ENCODE measurements at places on chromosomes 1 and 21.
A peak's percentile ranks its signal among the peaks of the same experiment; 100 is the strongest.

GRCh38 chr1:40838980-40839942 lies 22.9 kb downstream of the CITED4 start:
- no peak for DNase-seq

- DNase-seq, result no peak
These were observed 35.4 kb downstream of the RSPH1 start for GRCh38 chr21:42460391-42461184.

- no peak for DNase-seq
These were observed 224.8 kb upstream of the KCNK2 start for GRCh38 chr1:214857716-214858115.

GRCh38 chr1:36565576-36566501 lies 83.1 kb upstream of the CSF3R start:
- peak; percentile 47 for DNase-seq

DNA sequence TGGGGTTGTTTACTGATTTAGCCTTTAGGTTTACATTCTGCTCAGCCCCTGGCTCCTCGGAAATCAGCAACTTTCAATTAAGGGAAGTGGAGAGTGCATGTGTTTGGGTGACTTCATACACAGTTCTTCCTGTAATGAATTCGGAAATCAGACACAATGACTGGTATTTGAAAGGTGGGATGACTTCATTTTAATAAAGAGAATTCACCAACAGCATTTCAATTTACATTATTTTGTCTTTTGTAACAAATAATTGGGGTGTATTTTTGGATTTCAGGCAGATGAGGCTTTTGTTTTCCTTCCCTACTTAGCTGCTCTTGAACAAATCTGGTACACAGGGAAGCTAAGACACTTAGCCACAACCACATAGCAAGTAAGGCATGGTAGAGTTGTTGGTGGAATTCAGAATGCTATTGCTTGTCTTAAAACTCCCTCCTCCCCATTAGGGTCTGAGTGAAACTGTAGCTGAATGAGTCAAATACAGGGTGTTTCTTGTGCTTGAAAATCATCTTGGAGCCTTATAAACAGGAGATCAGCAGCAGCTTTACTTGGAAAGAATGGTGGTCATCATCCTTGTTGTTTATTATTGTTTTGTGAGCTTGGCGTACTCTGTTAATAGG lies 917 bp downstream of the STX12 start:
- no peak for DNase-seq

GRCh38 chr1:167467126-167467710 lies 51.1 kb downstream of the CD247 start:
- DNase-seq, result peak; percentile 81

DNA sequence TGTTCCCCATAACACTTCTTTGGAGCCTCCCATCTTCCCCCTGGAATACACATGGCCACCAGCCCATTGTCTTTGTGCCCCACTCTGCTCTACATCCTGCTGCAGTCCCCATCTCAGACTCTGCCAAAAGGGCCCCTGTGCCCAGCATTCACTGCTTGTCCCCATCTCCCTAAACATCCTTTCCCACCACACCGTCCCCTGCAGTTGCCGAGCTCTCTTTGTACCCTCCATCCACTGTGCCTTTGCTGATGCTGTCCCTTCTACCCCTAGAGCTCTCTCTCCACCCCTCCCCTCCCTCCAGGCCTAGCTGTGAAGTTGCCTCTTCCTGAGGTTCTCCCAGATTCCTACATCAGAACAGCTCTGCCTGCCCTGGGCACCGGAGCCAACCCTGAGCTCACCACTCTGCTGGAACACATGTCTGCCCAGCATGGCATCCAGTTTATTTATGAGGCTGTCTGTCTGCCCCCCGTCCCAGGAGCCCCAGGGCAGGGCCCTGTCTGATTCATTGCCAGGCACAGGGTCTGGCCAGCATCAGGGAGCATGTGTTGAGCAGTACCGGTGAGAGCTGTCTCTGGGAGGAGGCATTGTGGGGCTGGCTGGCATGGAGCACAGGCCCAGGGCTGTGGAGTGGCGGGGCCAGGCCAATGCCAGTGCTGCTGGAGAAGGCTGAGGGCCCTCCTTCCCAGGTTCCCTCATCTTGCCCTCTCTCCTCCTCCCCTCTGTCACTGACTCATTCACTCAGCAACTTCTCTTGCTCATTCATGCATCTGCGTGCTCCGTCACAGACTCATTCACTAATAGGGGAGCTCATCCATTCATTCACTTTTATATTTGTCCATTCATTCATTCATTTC lies 28.8 kb downstream of the EDN2 start:
- peak; percentile 85 for DNase-seq

DNA sequence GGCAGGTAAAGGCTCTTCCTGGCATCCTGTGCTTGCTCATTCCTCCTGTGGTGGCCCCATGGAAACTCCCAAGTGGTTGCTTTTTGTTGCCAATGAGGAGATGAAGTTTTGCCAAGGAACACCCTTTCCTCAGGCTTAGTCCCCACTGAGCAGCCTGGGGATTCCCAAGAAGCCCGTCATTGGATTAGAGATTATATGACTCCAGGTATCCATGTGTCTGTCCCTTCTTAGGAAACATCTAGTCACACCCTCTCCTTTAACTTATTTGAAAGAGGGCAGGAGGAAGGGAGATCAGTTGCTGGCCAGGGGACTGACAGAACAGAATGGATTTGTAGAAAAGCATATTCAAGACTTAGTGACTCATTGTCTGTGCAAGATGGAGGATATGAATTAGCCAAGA lies 3.8 kb upstream of the LCE3A start:
- no peak for DNase-seq

- no peak for DNase-seq
These were observed 23.6 kb downstream of the VAMP4 start for GRCh38 chr1:171718216-171718615.

DNA sequence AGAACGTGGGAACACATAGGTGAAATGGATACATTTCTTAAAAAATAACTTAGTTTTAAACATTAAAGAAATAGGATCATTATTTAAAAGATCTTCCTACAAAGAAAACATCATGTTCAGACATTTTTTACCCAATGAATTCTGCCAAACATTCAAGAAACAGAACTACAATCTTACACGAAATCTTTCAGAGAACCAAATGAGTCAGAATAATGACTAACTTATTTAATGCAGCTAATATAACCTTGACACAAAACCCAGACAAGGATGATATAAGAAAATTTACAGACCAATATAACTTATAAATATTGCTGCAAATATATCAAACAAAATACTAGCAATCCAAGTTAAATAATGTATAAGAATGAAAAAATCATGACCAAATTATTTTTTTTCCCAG lies 220.1 kb upstream of the KCNK2 start:
- DNase-seq, result no peak

DNA sequence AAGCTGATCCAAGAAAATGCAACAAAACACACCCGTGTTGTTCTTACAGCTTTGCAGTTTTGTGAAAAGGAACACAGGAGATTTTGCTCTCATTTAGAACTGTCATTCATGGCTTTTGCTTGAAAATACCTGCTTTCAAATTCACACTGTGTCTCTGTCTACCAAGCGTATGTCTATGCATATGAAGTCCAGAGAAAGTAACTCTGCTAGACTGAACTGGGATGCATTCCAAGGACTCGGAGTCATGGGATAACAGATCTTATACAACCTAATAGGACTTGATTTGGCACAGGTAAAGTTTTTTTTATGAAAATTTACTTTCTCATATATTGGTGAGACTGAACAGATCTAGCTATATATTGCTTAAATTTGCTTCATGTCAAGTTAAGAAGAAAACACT lies 102.4 kb downstream of the PTGER3 start:
- DNase-seq, result no peak

GRCh38 chr21:41624674-41625310 lies 116.8 kb upstream of the TMPRSS2 start:
- DNase-seq, result no peak

- peak; percentile 95 for DNase-seq
These were observed 68.0 kb downstream of the MEGF6 start for GRCh38 chr1:3543076-3544039.

- DNase-seq, result peak; percentile 59
These were observed 28.7 kb downstream of the IFI44 start for GRCh38 chr1:78678324-78678723.

GRCh38 chr21:29671728-29672127 lies 268.1 kb downstream of the GRIK1 start:
- DNase-seq, result no peak

DNA sequence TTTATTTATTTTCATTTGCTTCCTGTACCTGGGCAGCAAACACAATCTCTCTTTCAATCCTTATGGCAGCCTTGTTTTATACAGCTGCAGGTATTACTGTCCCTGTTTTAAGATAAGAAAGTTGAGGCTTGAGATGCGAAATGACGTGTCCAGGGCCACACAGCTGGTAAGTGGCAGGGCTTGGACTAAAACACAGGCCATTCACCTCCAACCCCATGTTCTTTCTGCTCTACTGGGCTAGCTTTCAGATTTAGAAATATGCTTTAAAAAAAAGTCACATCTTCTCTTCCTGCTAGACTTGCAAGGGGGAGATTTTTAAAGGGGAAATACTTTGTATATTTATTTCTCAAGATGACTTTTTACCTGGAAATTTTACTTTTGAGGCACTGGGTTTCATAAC lies 62.8 kb downstream of the CNST start:
- DNase-seq, result no peak

- DNase-seq, result no peak
These were observed 37.9 kb downstream of the TGFB2 start for GRCh38 chr1:218383051-218383450.

GRCh38 chr1:53763911-53764310 lies 24.9 kb upstream of the GLIS1 start:
- no peak for DNase-seq

GRCh38 chr1:209038735-209039134 lies 544.8 kb upstream of the CAMK1G start:
- DNase-seq, result no peak

DNA sequence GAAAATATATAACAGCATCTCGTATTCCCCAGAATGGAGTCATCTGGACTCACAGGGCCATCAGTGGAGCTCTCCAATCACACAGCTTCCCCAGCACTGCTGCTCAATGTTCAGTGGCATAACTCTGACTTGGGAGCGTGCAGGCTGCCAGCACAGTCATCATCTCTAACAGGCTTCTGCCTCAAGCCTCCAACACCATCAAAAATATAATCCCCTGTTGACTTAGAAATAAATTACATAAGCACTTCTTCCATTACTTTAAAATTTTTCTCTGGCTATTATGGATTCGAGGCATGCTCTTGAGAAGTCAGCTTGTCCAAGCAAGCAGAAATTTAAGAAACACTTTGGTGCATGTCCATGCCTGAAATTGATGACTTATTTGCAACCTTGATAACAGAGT lies 6.2 kb downstream of the DUSP23 start:
- DNase-seq, result no peak

GRCh38 chr1:85168884-85169283 lies 31.9 kb downstream of the SYDE2 start:
- DNase-seq, result no peak

DNA sequence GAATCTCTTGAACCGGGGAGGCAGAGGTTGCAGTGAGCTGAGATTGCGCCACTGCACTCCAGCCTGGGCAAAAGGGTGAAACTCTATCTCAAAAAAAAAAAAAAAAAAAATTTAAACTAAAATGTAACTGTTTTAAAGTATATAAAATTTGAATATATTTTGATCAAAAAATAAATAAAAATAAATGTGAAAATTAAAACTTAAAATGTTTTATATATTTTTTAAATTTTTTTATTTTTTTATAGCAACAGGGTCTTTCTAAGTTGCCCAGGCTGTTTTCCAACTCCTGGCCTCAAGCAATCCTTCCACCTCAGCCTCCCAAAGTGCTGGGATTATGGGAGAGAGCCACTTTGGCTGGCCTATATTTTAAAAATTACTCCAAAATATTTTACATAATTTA lies 15.2 kb upstream of the FAM76A start:
- no peak for DNase-seq

DNA sequence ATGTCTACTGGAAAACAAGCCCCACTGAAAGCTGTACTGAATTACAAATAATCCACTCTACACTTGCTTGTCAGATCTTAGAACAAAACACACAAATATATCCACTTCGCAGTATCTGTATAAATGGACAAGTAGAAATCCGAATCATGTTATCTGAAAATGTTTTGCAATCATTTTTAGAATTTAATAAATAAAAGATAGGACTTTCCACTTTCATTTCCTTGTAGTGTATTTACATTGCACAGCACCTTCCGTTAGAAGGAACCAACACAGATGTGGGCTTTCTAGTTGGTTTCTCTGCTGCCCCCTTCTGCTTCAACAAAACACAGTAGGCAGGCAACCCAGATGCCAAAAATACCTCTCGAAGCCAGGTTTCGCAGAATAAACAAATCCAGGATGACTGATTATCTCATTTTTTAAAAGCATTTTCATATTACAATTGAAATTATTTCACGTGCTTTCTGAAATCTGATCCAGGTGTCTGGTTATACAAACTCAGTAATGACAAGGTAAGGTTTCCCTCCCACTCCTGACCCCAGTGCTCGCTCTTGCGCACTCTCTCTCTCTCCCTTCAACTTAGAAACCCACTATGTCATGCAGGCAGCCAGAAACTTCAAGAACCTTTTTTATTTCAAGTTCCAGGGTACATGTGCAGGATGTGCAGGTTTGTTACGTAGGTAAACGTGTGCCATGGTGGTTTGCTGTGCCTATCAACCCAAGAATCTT lies 389.9 kb downstream of the SMYD3 start:
- DNase-seq, result peak; percentile 60

DNA sequence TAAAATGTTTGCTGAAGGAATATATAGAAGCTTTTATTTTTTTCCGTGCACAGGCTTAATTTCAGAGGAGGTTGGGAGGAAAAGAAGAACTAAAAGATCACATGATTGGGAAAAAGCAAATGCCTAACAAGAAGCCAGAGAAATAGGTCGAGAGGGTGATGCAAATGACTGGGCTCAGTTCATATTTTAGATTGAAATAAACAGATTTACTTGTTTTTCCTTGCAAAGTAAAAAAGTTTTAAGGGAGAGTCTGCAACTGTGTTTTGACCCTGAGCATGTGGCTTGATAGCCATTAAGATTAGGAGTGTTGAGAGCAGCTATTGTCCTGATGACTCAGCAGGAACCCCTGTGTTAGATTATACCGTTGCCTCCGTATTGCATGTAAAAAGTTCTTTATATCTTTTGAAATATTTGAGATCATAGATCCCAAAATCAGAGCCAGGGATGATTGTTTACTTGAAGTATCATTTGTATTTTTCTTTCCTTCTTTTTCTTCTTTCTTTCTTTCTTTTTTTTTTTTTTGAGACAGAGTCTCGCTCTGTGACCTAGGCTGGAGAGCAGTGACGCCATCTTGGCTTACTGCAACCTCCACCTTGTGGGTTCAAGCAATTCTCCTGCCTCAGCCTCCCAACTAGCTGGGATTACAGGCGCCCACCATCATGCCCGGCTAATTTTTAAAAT lies 20.2 kb downstream of the CLIC4 start:
- DNase-seq, result no peak

GRCh38 chr1:59522925-59523505 lies 226.1 kb downstream of the FGGY start:
- no peak for DNase-seq
